ENCODE measurements at places on chromosomes 2 and 18.

DNA sequence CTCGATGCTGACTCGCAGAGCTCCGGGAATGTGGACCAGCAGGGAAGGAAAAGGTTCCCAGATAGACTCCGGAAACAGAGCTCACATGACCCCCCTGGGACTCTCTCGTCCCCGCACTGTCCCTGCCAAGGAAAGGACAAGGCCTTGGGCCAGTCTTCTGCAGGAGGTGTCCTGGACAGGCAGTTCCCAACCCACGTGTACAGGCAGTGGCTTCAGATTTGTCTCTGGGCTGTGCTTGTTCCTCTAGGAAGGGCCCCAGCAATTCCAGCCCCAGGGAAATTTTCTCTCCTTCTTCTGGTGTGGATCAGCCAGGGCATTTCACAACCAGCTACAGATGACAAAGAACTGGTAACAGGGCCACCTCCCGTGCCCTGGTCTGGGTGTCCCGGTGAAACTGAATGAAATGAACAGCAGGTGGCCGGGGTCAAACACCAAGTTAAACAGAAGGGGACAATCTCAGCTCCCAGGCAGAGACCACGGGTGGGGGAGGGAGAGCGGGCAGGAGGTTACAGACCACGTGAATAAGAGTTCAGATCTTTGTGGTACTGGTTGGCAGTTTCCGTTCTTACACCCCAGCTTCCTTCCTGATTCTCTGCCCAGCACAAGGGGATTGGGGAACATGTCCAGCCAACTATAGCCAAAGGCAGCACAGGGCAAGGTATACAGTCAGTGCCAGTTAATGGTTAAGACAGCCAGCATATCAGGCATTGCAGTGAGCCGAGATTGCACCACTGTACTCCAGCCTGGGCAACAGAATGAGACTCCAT is 52.2 kb upstream of the CAB39 start:
- DNase-seq: no peak

DNA sequence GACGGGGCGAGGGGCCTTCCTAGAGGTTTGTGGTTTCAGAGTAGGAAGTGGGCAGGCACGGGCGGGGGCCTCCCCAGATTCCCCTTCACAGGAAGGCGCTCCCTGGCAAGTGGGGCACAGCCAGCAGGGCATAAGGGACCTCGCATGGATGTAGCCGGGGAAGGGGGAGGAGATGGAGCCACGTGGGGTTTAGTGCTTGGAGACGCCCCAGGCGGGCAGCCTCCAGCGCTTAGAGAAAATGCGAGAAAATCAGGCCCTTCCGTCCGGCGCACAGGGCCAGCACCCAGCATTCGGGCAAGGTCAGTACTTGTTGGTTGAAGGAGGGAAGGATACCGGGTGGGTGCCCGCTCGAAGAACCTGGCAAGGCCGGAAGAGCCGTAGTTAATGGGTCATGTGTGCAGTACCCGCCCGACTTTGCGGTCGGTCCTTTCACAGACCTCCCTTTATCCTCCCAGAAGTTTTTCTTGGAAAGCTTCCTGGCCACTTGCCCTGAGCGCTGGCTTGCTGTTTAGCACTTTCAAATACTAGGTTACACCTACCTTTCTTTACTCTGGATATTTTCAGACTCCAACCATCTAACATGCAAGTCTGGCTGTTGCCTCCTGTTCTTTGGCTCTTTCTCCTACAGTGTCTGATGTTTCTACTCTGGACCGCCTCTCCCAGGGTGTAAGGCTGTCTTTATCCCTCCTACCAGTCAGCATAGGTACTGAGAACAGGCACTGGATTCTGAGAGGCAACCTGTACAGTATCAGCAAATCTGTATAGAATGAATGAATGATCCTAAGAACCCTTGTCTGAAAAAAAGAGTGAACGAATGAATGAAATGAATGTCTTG is 78.1 kb downstream of the CIB4 start:
- no peak for DNase-seq

GRCh38 chr2:214987261-214987660 is 151.2 kb downstream of the ABCA12 start:
- DNase-seq: no peak

DNA sequence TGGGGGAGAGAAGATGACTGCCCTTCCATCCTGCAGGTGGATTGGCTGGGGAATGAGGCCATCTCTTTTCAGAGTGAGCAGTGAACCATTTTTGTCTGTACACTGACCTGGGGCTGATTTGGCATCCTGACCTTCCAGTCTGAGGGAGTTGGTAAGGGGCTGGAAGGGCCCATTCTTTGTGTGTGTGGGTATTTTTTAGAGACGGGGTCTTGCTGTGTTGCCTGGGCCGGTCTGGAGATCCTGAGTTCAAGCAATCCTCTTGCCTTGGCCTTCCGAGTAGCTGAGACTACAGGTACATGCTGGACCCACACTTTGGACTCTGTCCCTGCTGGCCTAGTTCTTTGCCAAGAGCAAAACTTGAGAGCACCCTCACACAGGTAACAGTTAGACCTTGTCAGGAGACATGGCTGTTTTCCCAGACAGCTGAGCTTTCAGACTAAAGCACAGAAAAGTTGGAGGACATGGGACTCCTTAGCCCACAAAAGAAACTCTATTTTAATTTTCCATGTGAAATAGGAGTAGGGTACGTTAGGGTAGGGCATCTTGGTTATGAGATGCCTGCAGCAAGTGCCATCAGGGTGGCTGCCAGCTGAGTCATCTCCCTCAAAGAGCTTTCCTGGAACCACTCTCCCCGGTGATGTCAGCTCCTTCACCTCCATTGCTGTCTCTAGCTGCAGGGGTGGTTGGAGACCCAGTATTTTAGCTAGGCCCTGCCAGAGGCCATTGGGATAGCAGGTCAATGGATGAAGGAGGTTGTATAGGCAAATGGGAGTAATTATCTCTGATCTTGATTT is 60.7 kb downstream of the DGKD start:
- no peak for DNase-seq

DNA sequence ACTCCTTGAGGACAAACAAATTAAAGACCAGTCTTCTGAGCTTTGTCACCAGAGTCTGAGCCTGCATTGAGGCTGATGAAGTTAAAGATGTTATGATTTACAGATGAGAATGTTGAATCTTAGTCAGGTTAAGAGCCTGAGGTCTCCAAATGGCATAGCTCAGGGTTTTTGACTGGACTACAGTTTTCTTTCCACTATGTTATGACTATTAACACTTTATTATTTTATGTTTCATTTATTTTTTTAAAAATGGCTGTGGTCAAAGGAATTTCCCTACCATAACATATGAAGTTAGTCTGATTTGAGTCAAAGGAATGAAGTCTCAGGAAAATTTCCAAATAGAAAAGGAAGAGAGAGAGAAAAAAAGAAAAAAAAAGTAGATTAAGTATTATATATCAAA is 39.7 kb upstream of the CWC22 start:
- no peak for DNase-seq

DNA sequence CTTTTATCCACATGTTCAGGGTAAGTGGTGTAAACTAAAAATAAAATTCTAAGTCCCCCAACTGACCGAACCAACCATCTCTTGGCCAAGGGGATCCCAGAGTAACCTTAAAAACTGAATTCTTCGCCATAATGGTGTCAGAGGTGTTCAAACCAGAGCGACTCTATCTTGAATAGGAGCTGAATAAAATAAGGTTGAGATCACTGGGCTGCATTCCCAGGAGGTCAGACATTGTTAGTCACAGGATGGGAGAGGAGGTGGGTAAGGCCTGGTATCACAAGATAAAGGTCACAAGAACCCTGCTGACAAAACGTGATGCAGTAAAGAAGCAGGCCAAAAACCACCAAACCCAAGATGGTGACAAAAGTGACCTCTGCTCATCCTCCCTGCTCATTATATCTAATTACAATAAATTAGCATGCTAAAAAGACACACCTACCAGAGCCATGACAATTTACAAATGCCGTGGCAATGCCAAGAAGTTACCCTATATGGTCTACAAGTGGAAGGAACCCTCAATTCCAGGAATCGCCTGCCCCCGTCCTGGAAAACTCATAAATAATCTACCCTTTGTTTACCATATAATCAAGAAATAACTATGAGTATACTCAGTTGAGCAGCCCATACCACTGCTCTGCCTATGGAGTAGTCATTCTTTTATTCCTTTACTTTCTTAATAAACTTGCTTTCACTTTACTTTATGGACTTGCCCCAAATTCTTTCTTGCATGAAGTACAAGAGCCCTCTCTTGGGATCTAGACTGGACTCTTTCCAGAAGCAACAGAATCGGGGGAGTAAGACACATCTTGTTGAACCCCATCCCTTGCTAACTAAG is 302.4 kb downstream of the STK39 start:
- no peak for DNase-seq

DNA sequence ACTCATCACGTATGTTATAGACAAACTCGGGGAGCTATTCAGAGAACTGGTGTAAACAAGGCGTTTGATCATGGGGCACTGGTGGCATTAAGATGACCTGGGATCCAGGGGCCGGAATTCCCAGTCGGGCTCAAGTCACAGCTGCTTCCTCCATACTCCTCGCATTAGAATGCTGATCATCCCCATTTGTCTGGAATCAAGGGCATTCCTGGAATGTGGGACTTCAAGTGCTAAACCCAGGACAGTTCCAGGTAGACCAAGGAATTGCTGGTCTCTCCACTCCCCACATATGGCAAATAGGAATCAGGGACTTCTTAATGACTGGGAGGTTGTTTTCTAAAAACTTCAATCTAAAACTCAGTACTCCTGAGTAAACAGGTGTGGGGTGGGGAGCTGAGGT is 355.7 kb upstream of the RAB6C start:
- DNase-seq: no peak

DNA sequence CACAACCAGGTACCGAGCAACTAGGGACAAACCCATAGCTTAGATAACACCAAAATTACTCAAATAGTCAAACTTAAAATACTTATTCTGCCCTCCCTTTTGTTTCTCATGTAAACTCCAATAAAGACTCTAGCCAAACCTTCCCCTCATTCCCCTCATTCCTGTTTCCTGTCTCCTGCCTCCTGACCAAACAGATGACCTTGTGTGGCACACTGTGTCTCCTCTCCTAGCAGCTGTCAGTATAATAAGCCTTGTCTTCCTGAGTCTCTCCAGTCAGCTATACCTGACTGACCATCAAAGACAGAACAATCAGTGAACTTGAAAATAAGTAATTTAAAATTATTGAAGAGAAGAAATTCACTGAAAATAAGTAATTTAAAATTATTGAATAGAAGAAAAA is 14.3 kb downstream of the SULT1C4 start:
- DNase-seq: no peak

DNA sequence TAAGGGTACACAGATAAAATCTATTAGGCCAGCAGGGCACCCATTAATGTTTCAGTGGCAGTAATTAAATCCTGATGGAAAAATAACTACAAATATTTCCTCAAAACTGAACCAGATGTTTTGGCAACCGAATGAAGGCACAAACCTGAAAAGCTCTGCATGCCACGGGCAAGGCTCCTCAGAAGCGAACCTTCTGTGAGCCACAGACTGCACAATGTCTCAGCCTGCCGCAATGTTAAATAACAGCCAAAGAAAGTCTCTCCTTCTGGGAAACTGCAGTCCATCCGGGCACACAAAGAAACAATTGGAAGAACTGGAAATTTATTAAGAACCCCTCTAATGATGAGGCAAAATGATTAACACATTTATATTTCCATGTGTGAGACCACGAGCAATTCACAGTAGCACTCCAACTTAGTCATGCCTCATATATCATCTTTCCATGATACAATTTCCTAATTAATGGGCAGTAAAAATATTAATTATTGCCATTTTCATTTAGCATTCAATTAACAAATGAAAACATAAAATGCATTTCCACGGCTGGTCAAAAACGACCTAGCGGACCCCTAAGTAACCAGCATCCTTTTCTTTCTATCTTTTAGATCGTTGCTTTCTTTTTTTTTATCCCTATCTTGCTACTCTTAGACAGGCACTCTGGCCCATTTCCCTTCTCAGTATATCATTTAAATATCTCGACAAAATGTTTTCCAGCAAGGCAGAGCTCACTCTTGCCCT is 237.5 kb downstream of the EPHA4 start:
- no peak for DNase-seq

DNA sequence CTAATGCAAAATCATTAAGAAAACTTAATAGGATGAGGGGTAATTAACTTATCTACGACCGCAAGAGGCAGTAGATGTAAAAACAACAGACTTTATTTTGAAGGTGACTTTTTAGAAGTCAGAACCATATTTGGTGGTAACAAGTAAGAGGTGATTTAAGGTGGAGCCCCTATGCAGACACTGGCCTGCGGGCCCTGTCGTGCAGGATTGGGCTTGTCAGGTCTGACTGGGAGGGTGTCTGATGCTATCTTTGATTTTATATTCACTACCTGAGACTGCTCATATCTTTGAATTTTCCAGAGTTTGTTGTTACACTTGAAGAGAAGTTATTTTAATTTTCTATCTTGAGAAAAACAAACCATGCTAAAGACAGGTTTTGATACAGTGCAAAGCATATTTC is 29.1 kb upstream of the SCLY start:
- no peak for DNase-seq

- no peak for DNase-seq
These were observed 47.9 kb downstream of the COL3A1 start for GRCh38 chr2:189022053-189022481.

GRCh38 chr18:777021-777420 is 35.0 kb downstream of the YES1 start:
- DNase-seq: no peak

DNA sequence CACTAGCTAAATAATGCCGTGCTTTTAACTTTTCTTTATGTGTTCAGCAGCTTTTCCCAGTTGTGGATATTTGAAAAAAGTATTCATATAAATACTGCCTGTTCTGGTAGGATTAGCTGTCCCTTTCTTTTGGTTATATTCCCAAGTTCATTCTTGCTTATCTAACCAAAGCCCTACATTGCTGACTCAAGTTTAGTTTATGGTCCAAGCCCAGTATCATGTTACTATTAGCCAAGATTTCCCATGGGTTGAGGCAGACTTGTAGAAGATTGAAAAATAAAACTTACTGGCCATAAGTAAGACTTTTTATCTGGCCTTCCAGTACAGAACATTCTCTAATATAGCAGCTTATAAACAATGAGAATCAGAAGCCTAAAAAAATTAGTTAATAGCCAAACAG is 49.7 kb upstream of the NFE2L2 start:
- DNase-seq: peak; percentile 29

DNA sequence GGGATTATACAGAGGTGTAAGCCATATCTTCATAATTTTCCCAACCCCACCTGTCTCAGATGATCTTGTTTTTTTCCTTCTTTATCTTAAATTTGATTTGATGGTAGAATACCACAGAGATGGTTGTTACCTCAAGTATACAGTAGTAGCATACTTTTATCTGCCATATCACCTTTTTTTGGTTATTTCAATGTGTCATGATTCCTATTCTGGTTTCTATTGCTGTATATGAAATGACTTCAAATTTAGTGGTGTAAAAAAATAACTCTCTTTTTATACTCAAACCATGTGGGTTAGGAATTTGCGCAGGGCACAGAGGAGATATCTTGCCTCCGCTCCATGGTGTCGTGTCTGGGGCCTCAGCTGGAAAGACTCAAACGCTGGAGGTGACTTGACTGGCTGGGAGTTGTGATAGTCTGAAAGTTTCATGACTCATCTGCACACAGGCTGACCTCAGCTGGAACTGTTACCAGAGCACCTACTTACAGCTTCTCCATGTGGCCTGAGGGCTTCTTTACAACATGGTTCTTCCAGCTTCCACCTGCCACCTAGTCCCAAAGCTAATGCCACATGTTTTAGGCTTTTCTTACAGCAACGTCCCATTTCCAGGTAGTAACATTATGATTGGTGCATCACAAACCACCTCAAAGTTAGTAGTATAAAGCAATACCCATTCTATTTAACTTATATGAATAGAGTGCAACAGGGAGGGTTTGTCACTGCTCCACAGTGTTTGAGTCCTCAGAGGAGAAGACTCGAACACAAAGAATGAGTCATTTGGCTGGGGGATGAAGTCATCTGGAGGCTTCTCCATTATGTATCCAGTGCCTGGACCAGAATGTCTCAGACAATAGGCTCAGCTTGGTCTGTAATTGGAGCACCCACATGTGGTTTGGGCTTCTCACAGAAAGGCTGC is 82.3 kb upstream of the XPO1 start:
- DNase-seq: peak; percentile 26
